ENCODE measurements at places on chromosomes 1 and 21.

DNA sequence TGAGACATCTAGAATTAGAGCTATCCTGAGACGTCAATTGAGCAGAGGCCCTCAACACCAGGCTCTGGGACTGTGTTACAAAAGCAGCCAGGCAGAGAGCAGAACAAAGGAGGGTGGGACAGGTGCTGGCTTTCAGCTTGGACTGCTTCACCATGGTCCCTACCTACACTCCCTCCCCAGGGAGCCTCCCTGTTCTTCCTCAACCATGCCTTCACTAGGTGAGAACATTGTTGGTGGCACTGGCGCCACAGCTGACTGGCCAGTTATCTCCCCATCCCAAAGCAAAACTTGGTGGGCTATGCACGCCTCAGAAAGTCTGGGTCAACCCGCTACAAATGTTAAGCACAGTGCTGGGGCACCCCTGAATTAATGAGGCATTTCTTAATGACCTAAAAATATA is 87.8 kb downstream of the NMNAT2 start:
- DNase-seq, result no peak

- DNase-seq, result no peak
These were observed 9.6 kb downstream of the DHX9 start for GRCh38 chr1:182848736-182849135.

DNA sequence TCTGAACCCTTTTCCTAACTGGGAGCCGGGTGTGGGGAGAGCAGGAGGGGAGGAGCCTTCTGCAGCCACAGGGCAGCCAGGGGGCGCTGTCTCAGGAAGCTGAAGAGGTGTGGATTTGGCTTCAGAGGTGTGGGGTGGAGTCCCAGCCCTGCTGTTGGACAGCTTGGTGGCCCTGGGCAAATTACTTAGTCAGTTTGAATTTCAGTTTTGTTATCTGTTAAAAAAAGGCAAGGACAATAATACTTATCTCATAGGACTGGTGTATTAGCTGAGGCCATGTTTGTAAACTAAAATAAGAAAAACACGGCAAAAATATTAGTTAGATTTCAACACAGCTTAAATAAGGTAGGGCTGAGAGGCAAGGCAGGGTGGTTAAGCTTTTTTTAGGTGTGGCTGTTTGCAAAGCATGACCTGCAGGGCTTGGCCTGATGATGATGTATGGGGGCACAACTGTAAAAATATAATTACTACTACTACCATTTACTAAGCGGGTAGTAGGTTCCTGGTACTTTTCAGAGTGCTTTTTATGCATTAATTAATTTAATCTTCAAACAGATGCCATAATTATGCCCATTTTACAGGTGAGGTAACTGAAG is 111.8 kb downstream of the PLXNA2 start:
- peak; percentile 80 for DNase-seq

- no peak for DNase-seq
These were observed 35.8 kb downstream of the ELF3 start for GRCh38 chr1:202046227-202046626.

DNA sequence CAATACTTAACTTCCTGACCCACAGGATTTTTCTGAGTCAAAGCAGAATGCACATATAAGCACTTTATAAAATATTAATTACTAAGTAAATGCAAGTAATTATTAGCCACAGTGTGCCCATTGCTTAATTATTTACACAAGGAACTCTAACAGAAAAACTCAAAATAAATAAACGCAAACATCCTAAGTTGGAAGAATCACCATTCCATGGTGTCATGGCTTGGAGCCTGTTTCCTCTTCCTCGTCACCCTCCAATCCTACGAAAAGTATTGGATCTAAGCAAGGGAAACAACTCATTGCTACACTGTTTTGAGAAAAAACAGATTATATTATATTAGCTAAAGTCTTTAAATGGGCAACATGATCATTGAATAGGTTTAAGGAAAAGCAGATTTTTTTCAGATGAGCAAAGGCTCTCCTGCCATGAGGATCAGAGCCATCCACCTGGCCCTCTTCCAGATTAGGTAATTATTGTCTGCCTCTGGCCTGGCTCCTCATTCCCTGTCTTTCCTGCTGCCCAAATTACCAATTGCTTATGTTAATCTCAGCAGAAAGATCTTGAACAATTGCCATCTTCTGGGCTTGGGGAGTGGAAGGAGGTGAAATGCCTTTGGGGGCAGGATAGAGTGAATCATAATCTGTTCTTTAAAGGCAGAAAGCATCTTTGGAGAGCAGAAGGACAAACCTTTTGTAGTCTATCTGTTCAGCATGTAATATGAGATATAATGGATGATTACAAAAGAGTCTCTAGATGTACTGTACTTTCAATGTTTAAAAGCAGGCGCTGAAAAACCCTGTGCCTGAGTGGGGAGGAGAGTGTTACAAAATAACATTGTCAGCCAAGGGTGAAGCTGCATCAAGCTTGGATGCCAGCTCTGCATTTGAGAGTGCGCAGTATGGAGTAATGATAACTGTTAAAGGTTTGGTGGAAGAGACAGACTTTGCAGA is 121.2 kb downstream of the DUSP10 start:
- peak; percentile 18 for DNase-seq

GRCh38 chr1:117060441-117061317 is 553 bp downstream of the TTF2 start:
- DNase-seq, result peak; percentile 64

GRCh38 chr21:46079352-46080170 is 18.4 kb upstream of the COL6A2 start:
- DNase-seq, result peak; percentile 73

DNA sequence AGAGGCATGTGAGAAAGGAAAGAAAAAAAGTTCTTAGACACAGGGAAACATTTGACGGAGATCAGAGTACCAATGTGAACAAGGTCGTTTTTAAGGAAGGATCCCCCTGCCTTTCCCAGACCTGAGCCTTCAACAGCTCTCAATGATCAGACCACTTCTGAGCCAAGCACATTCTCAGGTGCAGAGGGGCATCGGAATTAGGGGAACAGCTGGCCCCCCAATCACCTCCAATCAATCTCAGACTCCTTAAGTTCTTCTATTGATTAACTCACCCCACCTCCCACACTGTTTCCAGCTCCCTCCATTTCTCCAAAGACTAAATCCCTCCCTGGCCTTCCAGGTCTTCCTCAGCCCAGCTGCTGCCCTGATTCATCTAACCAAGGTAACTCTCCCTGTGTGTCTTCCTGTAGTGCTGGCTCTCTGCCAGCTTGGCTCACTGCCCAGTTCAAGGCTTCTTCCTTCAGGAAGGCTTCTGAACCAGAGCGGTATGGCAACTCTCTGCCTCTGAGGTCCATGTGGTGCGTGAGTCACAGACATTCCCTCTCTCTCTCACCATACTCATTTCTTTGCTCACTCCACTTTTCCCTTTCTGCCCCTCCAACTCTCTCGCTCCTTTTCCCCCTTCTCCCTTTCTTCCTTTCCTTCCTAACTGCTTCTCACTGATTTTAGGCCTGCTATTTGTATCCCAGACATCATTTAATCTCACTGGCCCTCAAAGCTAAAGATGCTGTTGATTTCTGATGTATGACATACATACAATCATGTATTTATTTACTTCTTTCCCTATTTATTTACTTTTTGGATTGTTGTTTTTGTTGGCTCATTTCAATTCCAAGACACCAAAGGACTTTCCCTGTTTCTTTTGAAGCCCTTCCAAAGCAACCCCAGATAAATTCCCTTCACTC is 18.1 kb downstream of the CFAP45 start:
- DNase-seq, result peak; percentile 99

GRCh38 chr21:17536381-17536780 is 23.5 kb downstream of the CXADR start:
- DNase-seq, result no peak

- no peak for DNase-seq
These were observed 28.8 kb upstream of the TARBP1 start for GRCh38 chr1:234507626-234508387.

GRCh38 chr1:63955370-63956145 is 181.7 kb downstream of the ROR1 start:
- no peak for DNase-seq

DNA sequence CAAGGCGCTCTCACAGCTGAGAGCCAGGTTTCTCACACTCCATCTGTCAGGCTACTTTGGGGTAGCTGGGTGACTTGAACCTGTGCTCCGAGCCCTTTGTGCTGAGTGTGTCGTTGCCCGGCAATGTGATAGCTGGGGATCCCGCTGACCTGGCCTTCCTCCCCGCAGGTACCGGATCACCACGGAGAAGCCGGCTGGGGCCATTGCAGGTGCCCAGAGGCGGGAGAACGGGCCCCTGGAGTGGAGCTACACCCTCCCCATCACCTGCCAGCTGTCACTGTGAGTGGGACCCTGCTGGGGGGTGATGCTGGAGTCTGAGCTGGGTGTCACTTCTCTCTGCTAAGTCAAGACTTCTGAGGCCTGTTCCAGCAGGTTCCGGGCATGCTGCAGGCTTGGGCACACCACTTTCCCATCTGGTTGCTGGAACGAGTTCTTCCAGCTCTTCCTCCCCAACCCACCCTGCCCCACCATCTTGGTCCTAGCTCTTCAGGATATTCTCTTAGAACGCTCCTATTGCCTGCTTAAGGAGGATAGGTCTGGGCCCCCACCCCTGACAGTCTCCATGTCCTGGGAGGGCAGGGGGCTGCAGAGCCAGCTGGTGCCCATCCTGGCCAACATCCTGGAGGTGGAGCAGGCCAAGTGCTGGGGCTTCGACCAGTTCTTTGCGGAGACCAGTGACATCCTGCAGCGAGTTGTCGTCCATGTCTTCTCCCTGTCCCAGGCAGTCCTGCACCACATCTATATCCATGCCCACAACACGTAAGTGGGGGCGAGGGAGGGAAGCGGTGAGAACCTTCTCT is 7.5 kb downstream of the IKBKE start:
- no peak for DNase-seq

DNA sequence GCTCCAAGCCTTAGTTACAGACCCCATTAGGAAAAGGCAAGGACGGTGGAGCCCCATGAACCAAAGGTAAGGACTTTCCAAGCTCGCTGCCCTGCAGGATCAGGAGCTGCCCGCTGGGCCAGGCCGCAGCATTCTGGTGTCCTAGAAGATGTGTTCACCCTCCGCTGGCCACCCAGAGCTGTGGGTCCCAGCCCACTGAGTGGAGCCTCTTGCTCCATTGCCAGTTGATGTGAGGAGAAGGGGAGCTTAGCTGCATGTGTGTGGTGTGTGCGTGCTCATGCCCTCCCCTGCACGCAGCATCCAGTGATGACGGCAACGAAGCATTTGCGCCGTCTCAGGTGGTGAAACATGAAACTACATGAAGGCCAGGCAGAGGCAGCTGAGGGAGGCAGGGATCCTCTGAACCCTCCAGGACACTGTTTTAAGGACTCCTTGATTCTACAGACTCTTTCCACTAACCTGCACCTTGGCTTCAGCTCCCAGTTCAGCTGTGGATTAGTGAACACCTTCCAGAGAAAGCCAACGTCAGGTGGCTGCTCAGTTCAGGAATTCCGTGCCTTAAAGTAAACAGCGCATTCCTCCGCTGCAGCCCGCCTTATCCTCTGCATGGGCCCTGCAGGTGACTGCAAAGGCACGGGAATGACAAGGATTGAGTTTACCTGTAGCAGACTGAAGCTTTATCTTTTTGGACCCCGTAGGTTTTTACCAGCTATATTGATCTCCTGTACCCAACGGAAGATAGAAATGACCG is 48.7 kb downstream of the SMYD2 start:
- DNase-seq, result no peak

- DNase-seq, result peak; percentile 39
These were observed 58.4 kb upstream of the TENT5B start for GRCh38 chr1:27071049-27071416.

DNA sequence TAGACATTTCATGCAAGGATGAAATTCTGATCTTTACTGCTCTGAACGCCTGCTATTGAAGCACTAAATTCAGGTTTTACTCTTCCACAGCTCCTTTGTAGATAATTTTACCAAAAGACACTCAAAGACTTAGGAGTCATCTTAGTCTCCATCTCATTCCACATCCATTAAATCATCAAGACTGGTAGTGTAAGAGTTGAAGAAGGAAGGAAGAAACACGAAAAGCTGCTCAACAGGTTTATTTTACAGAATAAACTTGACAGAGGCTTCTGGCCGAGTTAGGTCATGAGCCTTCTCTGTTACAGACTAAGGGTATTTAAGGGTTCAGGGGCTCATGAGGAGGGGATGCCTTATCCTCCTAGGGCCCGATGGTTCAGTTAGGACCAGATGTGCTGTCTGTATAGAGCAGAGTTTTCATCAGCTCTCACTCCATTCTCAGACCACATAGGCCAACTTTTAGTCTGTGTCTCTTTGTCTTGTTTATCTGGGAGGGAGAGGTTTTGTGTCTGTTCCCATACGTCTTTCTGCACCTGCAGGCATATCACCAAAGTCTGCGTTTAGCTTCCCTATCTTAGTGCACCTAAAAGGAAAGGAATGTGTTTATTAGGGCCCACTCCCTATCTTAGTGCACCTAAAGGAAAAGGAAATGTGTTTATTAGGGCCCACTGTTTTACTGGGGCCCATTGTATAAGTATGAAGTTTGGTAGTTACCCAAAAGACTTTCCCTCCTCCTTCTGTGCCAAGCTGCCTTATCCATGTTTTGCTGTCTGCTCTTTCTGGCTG is 57.4 kb upstream of the RGS18 start:
- DNase-seq, result no peak

Measured in cardiac fibroblast (primary cell).